Effector memory CD8-positive, alpha-beta T cell (primary cell): ENCODE measurements at places on chromosomes 2 and 18.

DNA sequence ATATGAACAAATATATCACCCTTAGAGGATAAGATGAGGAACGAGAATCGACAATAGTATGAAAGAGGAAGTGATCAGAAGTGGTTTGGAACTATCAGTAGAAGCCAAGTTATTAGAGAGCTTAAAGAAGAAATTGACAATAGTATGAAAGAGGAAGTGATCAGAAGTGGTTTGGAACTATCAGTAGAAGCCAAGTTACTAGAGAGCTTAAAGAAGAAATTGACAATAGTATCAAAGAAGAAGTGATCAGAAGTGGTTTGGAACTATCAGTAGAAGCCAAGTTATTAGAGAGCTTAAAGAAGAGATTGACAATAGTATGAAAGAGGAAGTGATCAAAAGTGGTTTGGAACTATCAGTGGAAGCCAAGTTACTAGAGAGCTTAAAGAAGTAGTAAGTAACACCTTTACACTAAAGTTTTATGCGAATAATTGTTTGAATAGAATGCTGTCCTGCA lies 175.5 kb downstream of the ZNF407 start:
- no peak for DNase-seq

GRCh38 chr2:118274841-118275510 lies 186.7 kb downstream of the INSIG2 start:
- no peak for DNase-seq

DNA sequence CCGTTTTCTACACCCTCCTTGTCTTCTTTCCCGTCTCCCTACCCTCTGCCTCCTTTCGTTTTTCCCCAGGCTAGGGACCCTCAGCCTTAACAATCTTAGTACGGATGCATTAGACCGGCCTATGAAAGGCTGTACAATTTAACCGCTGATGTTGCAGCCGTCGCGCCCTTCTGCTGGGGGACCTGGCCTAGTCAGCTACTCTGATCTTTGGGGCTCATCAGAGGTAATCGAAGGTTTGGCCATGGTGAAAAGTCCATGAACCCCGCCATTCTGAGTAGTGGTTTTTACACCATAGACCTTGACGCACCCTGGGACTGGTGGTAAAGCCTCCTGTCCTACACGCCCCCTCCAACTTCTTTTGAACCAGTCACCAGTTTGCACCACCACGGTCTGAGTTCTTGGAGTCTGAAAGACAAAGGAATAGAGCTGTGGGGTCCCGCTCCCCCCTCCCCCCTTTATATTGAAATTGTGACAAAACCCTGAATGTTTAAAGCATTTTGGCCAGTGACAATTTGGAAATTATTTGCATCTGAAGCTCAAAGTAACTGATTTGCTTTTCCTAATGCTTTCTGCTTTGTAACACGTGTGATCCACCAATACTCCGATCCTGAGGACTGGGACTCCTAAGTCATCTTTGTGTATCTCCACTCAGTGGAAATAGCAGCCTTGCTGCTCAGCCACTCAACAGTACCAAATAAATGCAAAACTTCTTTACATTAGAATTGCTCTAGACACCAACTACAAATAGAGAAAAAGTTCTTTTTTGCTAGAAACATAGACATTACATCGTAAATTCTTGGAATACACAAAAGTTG lies 642 bp upstream of the SRSF7 start:
- no peak for DNase-seq

DNA sequence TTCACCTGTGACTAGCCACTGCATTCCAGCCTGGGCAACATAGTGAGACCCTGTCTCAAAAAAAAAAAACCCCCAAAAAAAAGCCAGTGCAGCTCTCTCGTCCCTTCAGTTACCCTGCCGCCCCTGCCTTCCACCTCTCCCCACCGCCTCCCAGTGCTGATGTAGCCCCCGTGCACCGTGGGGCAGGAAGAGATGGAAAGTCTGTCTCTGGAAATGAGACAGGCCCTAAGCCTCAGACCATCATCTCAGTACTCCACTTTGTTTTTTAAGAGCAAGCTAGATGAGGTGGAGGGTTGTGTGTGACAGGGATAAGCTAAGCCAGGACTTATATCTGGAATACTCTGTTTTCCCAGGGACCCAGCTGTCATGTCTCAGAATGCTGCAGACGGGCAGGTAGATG lies 32.0 kb downstream of the MERTK start:
- no peak for DNase-seq

DNA sequence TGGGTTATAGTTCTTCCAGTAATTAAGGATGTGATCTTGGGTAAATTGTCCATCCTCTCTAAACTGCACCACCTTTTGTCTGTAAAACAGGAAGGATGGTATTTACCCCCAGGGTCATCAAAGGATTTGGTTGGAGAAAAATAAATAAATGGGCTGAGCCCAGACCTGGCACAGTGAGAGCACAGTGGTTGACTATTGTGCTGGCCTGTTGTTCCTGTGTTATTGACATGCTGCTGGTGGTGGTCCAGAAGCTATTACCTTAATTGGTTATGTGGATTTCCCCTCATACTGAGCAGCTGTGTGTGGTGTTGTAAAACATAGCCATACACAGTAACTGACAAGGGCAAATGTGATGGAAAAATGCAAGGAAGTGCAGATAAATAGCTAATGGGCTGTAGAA lies 746 bp upstream of the IL37 start:
- DNase-seq = no peak

DNA sequence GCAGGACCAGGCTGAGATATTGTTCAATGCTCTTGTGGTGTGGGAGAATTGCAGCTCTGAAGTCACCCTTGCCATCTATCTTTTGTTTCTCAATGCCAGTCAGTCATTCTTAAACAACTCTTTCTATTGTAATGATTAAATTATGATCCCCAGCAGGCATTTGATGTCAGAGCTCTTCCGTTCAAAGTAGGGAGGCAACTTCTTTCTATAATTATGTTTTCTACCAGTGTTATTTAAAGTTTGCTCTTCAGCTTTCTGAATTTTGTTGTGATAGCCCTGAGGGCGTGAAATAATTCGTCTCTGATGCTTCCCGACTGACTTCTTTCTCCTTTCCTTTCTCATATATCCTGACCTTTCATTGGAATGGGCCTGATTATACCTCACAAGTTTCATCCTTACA lies 161.4 kb upstream of the KLHL14 start:
- DNase-seq = no peak

GRCh38 chr2:50225021-50225928 lies 806.7 kb downstream of the NRXN1 start:
- DNase-seq = no peak

GRCh38 chr2:86753606-86754005 lies 33.5 kb downstream of the RMND5A start:
- DNase-seq = no peak

GRCh38 chr2:227592694-227593387 lies 5.9 kb upstream of the SCYGR2 start:
- DNase-seq = no peak

GRCh38 chr2:239629926-239630617 lies 229.3 kb upstream of the HDAC4 start:
- DNase-seq = no peak

GRCh38 chr2:23230885-23231284 lies 154.1 kb upstream of the KLHL29 start:
- no peak for DNase-seq

- DNase-seq = peak; percentile 29
These were observed 27.7 kb upstream of the AP1S3 start for GRCh38 chr2:223865124-223865523.

GRCh38 chr2:154776825-154777224 lies 78.3 kb downstream of the KCNJ3 start:
- DNase-seq = no peak

- DNase-seq = no peak
These were observed 87.2 kb upstream of the EPB41L3 start for GRCh38 chr18:5630900-5631413.

GRCh38 chr2:178331474-178332432 lies 119.2 kb downstream of the PRKRA start:
- DNase-seq = no peak

DNA sequence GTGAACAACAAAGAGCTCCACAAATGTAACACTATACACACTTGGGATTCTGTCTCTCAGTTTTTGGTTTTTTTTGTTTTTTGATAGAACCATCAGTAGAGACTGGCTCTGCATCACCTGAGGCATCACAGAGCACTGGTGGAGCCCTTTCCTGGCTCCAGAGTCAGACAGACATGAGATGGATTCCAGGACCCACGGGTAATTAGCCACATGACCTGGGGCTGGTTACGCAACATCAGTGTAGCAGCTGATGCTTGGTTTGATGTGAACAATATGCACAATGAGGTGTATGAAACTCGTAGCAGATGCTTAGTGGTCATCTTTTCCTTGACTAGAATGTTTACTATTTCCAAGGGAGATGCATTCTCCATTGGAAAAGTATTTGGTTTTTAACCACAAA lies 40.7 kb downstream of the CMPK2 start:
- no peak for DNase-seq

GRCh38 chr2:56299171-56299691 lies 115.4 kb downstream of the CCDC85A start:
- no peak for DNase-seq

DNA sequence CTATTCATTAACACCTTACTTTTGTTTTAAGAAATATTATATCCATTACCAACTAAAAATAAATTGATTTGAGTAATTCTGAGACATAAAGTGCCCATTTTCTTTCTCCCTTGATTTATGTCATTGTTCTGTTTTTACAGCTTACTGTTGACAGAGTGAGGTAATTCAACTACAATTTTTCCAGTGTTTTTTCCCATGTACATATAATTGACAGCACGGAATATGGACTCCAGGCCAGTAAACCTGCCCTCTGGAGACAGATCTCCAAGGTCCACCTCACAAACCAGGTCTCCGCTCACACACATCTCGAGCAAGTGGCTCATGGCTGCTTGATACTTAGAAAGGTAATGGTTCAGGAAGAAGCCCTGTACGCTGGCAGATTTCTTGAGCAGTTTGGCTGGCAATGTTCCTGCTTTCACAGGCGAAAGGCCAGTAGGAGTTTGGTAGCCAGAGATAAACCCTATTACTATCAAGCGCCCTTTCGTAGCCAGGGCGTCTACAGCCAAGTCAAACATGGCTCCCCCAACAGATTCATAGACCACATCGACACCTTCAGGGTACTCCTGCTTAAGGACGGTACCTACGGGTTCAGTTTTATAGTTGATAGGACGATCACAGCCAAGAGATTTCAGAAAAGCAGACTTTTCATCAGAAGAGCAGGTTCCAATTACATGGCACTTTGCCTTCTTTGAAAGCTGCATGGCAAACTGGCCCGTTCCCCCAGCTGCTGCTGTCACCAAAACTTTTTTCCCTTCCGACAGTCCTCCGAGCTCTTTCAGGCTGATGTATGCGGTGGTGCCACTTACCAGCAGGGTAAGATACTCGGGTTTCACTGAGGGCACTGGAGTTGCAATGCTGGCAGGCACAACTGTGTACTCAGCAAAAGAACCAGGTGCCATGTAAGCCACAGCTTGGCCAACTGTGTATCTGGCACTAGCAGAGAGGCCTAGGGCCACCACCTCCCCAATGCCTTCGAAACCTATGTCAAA lies 7.4 kb downstream of the PTGR3 start:
- no peak for DNase-seq

DNA sequence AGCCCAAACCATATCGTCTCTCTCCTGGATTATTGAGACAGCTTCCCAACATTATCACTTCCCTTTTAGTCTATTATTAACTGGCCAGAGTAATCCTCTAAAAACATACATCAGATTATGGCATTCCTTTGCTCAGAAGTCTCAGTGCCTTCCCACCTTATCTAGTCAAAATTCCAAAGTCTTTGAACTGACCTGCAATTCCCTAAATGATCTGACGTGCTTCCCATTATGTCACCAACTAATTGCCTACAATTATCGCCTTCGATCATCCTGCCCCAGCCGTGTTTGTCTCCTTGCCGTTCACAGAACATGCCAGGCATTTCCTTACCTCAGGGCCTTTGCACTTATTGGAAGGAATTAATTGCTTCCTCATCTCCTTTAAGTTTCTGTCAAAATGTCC lies 332.4 kb downstream of the IRS1 start:
- DNase-seq = no peak

DNA sequence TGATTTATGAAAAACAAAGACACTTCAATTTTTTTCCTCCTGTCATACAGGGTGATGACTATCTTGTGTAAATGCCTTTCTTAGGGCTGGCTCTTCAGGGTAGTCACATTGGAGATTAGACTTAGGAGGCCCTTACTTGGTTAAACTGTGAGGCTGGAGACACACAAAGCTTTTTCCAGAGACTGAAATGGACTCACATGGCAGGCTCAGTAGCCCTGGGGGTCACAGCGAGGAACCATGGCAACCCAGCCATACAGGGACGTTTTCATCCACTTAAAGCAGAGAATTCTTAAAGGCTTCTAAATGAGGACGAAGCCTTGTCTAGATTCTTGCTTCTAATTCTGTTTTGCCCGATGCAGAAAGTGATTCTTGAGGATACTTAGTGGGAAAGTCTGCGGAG lies 57.3 kb upstream of the ZDBF2 start:
- DNase-seq = no peak

GRCh38 chr18:2424420-2424819 lies 146.9 kb downstream of the METTL4 start:
- no peak for DNase-seq
